ENCODE measurements at places on chromosomes 12 and 14. TPM values are rescaled to one million over a fixed set of nuclear protein-coding genes. Genes with fewer than 3 reads are reported as not detected.

The ADSS1 gene
- total RNA-seq = 6.4 TPM

The RIMBP2 gene
- not detected for total RNA-seq

The PRMT5 gene
- 109 TPM for total RNA-seq

The HOXC9 gene
- total RNA-seq = 15.9 TPM

The KLRD1 gene
- not detected for total RNA-seq

The CPNE6 gene
- total RNA-seq = 0.16 TPM

The EMP1 gene
- total RNA-seq = 172 TPM

The FLRT2 gene
- total RNA-seq = 3.9 TPM

The MYO1H gene
- total RNA-seq = not detected

The DNAL1 gene
- total RNA-seq = 8.9 TPM

The TROAP gene
- 84.4 TPM for total RNA-seq

The SLC17A8 gene
- total RNA-seq = not detected

The HOXC6 gene
- total RNA-seq = 4.4 TPM

The OR6C2 gene
- total RNA-seq = not detected

The MBD6 gene
- total RNA-seq = 28.7 TPM

The KLRC3 gene
- not detected for total RNA-seq

The PLEKHH1 gene
- total RNA-seq = 3.1 TPM
